ENCODE measurements at places on chromosomes 7 and 10. TPM values are rescaled to one million over a fixed set of nuclear protein-coding genes. Genes with fewer than 3 reads are reported as not detected.

CYP3A4 gene
- not detected for total RNA-seq

DNA sequence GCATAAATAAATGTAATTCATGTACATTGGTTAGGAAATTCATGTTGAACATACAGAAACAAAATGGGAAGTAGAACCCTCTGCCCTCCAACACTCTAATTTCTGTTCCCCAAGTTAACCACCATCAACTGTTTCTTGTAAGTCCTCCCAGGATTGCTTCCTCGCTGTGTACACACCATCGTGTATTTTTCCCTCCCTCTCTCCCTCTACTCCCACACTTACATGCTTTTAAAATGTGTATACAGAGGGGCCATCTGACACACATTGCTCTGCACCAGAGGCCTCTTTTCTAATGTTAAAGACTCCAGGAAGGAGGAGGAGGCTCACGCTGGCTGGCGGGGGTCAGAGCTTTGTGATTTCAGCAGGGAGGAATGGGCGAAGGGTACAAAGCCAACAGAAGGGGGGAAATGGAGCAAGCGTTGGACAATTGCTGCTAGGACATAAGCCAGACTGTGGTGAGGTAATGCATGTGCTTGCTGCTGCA, 1.9 kb upstream of the EPHA1 start:
- DNase-seq, result peak; percentile 71

GRCh38 chr7:28383975-28384374, 28.3 kb upstream of the CREB5 start:
- DNase-seq, result no peak

GRCh38 chr10:24958091-24958720, 5.8 kb upstream of the PRTFDC1 start:
- DNase-seq, result no peak

MAT1A gene
- 0.19 TPM for total RNA-seq

DNA sequence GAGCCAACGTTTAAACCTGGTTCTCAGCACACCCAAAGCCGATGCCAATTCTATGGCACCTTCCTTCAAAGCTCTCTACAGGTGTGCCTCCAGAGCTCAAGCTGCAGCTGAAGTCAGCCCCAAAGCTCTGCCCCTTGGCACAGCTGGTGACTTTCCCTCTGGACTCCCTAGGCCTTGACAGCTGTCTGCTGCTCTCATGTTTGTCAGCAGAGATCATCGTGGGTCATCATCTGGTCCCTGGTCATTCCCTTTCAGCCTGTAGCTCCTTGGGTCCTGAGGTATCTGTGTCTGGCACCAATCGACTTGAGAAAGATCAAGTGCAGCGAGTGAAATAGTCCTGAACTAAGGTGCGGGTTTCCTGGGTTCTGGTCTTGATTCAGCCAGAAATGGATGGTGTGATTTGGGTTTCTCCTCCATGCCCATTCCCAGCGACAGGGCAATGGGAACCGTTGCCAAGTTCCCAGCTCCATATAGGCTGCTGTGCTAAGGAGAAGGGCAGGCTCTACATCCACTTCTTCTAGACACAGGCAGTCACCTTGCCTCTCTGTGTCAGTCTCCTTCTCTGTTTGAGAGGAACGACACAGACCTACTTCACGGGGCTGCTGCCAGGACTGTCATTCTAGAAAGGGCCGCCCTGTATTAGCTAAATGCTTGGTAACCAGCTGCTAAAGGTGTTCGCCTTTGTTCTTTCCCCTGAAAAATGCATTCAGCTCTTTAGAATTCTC, 3.6 kb downstream of the PKD1L1 start:
- no peak for DNase-seq

DNA sequence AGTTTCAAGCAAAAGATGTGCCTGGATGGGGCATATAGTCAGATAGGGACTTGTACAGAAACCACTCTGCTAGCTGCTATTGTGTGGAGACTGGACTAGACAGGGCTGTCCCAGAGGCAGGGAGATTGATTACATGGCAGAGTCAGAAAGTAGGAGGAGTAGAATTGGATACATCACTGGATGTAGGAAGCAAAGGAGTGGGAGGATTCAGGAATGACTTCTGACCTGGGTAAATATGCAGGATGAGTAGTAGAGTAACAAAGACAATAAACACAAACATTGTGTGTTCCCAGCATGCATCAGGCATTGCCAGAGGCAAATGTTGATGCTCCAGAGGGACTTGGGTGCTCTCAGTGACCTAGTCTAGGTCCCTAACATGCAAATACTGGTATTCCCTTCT, 30.9 kb upstream of the MAT1A start:
- no peak for DNase-seq

DNA sequence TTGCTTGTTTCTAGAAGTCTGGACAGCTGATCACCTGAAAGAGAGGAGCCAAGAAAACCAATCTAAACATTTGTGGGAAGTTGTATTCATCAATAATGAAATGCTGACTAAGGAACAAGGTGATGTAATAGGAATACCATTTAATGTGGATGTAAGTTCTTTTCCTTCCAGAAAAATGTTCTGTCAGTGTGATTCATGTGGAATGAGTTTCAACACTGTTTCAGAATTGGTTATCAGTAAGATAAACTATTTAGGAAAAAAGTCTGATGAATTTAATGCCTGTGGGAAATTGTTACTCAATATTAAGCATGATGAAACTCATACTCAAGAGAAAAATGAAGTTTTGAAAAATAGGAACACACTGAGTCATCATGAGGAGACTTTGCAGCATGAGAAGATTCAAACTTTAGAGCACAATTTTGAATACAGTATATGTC, 39.8 kb upstream of the ZNF37A start:
- DNase-seq, result no peak

TFPI2 gene
- 2.4 TPM for total RNA-seq

DNA sequence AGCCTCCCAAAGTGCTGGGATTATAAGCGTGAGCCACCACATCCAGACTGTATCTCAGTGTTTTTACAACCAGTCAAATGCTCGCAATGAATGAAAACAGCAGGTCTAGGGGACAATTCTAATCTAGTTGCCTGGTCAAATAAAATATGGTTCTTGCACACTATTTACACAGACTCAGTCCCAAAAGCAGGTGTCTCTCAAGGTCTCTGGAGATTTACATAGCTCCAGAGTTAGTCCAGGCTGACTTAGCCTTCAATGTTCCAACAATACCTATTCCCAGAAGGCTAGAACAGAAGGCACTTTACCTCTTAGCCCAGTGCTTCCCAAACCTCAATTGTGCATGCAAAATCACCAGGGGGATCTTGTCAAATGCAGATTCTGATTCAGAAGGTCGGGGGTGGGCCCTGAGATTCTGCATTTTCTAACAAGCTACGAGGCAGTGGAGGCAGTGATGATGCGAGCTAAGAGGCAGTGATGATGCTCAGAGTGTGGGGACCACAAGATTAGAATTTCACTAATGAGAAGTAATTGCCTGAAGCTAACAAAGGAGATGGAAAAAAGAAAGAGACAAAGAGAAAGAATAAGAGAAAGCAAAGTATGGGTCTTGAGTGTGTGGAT, 6.4 kb downstream of the KIAA1549 start:
- DNase-seq, result no peak

DNA sequence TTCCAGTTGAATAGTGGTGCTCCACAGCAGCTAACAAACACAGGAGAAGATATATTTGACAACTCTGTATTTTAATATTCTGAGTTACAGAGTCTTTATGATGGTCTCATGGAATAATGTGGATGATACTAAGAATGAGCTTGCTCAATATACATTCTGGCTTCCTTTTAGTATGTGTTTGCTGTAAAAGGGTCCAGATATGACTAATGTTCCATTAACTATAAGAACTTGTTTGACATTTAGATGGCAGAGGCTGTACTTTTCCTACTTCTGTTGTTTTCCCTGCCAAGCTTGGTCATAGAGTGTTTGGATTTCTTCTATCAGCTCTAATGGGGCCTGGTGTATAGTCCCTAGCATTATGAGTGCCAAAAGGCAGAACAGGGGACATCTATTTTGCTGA, 61.5 kb upstream of the GPR22 start:
- DNase-seq, result no peak

TRPV5 gene
- not detected for total RNA-seq

- no peak for DNase-seq
Observed at GRCh38 chr10:80199828-80200227, 5.5 kb downstream of the ANXA11 start.

PLCE1 gene
- 4.2 TPM for total RNA-seq

GRCh38 chr10:64275774-64276173, 754.6 kb downstream of the REEP3 start:
- no peak for DNase-seq

GRCh38 chr7:50312250-50313162, 8.0 kb downstream of the IKZF1 start:
- no peak for DNase-seq

DNA sequence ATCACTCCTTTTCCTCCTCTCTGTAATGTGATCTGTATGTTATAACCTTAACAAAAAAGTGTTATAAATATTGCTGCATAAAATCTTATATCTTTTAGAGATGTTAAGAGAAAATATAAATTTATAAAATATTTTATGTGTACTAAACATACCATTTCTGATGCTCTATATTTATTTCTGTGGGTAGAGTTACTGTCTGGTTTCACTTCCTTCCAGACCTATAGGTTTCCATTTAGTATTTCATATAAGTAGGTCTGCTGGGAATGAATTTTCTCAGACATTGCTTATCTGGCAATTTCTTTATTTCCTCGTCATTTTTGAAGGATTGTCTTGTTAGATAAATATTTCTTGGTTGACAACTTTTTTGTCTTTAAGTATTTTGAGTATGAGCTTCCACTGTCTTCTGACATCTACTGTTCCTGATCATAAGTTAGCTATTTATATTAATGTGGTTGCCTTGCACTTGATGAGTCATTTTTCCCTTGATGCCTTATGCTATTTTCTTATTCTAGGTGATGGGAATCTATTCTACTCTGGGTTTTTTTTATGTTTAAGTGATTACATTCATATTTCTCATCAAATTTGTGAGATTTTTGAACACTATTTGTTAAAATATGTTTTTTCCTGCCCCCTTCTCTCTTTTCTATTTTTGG, 11.2 kb upstream of the THSD7A start:
- no peak for DNase-seq

RBAK gene
- 7.3 TPM for total RNA-seq

DNA sequence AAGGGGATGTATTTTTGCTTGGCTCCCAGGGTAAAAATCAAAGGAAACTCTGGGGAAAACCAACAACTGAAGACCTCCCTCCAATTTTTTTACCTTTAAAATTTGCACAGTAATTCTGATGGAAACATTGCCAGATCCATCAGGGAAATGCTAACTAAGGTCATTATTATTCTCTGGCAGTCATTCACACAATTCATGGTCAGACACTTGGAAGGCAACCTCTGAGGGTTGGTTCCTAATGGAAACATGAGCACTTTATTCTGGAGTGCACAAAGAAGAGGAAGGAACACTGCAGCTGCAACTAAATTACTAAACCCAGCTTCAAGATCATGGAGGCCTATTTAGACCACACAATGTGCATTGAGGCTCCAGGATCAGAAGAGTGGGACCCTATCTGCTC, 34.2 kb downstream of the SRI start:
- DNase-seq, result no peak

DNA sequence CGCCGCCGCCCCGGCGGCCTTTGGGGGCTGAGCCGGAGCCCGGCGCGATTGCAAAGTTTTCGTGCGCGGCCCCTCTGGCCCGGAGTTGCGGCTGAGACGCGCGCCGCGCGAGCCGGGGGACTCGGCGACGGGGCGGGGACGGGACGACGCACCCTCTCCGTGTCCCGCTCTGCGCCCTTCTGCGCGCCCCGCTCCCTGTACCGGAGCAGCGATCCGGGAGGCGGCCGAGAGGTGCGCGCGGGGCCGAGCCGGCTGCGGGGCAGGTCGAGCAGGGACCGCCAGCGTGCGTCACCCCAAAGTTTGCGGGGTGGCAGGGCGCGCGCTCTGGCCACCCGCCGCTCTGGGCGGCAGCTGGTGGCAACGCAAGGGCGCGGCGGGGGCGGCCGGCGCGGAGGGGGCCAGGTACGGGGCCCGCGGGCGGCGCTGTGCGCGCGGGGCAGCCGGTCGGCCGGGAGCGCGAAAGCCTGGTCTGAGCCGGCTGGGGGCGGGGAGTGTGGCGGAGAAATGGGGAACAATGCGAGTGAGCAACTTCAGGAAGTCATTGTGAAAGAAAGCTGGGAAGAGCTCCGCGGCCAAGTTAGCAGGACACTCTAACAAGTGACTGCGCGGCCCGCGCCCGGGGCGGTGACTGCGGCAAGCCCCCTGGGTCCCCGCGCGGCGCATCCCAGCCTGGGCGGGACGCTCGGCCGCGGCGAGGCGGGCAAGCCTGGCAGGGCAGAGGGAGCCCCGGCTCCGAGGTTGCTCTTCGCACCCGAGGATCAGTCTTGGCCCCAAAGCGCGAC, at the start of gene IKZF1:
TSS of gene IKZF1 (plus strand) at position 588 of the 782 bp plus-strand sequence. CDS start 14,346 bp downstream, outside the sequence.
- peak; percentile 94 for DNase-seq

FOXI2 gene
- not detected for total RNA-seq

DNA sequence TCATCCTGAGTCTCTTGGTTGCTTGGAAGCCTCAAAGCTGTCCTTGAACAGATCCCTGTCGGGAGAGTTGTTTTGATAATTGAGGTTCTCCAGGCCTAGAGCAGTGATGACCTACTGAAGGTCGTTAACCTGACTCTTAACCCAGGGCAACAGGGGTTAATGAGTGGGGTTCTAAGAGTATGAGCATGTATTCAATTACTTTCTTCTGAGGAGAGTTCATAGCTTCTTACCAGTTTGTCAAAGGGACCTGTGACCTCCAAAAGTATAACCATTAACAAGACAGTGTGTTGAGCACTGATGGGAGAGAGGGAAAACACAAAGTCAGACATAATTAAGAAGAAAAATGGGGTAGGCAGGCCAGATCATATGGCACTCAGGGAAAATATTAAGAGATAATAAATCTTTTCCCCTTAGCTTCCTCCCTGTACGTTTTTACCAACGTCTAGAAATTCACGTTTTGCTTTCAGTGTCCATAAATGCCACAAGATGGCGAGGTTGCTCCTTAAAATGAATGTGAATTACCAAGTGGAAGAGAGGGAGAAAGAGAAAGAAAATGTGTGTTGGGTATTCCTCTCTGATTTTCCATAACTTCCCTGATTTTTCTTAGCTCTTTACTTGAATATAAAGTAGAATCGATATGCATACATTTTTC, 97.6 kb downstream of the SUGCT start:
- no peak for DNase-seq

GRCh38 chr10:132096863-132097478, 31.2 kb downstream of the JAKMIP3 start:
- no peak for DNase-seq
